ENCODE measurements at places on chromosomes 12 and 14. TPM values are rescaled to one million over a fixed set of nuclear protein-coding genes. Genes with fewer than 3 reads are reported as not detected.

The NOC4L gene
- total RNA-seq = 32.4 TPM

The TAS2R9 gene
- not detected for total RNA-seq

The OTOGL gene
- not detected for total RNA-seq

The SLCO1C1 gene
- not detected for total RNA-seq

The GLS2 gene
- 1.1 TPM for total RNA-seq

The TRPV4 gene
- not detected for total RNA-seq

The ATF1 gene
- 42.4 TPM for total RNA-seq

The WNT5B gene
- not detected for total RNA-seq

The IQSEC3 gene
- not detected for total RNA-seq

The OTUB2 gene
- 2.3 TPM for total RNA-seq

The RFX4 gene
- not detected for total RNA-seq

The GALNT9 gene
- total RNA-seq = not detected

The NPFF gene
- total RNA-seq = not detected

The CLEC1B gene
- total RNA-seq = not detected

The KITLG gene
- total RNA-seq = 0.12 TPM

The EML1 gene
- not detected for total RNA-seq

The ASPG gene
- total RNA-seq = not detected

The NEUROD4 gene
- not detected for total RNA-seq

The KRT4 gene
- total RNA-seq = not detected

All from activated CD4-positive, alpha-beta T cell treated with anti-CD3 and anti-CD28 coated beads, Interleukin-2, amount 10 ng/mL, durations not matched to agents 7 days and 5 days (primary cell).